CD4-positive, alpha-beta memory T cell (primary cell): ENCODE measurements at places on chromosomes 2 and 18. TPM values are rescaled to one million over a fixed set of nuclear protein-coding genes. Genes with fewer than 3 reads are reported as not detected.

- no peak for DNase-seq
Observed at GRCh38 chr2:45886171-45886663, 234.7 kb downstream of the PRKCE start.

The ITGB6 gene
- total RNA-seq = not detected

The CAPN14 gene
- 0.61 TPM for total RNA-seq

GRCh38 chr18:67179726-67180125, 336.8 kb downstream of the DSEL start:
- no peak for DNase-seq

The MYO7B gene
- not detected for total RNA-seq
